Tibial artery (tissue), 4 donors: ENCODE measurements at places on chromosomes 5 and 9.

GRCh38 chr9:68781928-68782327, 76.9 kb downstream of the PIP5K1B start:
- no peak for DNase-seq

DNA sequence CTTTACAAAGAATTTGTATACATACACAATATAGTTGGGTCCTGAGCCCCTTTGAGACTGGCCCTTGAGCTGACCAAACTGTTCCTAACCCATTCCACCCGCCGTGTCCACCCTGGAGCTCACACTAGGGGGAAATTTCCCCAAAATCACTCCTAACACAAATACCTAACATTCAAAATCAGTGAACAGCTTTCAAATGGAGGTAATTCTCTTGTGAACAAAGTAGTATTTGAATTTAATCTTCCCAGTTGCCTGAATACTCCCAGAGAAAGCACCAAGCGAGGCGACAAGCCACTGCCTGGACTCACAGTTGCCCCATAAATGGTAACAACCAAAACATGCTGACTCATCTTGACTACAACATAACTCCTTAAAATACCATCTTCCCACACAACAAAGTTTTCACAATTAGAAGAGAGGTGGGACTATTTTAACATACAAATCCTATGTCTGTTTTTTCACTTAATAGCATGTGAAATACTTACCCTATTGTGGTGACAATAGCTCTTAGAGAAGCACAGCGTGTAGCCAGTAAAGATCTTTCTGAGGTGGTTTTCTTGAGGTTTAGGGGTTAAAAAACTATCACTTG, 31.7 kb upstream of the SCAMP1 start:
- no peak for DNase-seq

- no peak for DNase-seq
These were observed 462.1 kb downstream of the ICE1 start for GRCh38 chr5:5884593-5884992.

DNA sequence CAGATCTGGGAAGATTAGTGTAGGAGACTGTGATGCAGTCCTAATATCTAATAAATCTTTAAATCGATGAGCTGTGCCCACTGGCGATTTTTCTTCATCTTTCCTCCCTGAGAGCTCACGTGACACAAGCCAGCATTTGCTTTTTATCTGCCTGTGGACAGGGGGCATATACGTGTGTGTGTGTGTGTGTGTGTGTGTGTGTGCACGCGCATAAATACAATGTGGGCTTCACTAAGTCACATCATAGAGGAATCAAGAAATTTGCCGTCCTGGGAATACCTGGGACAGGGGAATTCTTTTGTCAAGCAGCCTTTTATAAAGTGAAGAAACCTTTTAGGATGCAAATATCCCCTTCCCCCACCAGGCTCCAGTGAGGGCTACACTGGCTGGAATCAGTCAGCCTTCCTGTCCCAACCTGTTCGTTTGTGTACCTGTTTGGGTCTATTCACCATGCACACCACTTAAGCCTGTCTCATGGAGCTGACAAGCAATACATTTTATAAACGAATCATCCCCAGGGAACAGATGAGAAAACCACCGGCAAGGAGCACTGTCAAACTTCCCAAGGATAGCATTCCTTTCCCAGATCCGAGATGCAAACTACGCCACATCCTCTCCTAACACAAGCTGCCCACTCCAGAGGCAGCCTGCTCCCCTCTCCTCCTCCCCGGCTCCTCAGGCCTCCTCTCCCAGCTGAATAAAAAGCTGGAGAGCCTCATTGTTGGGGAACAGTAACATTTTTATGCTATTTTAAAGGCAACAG, 2.7 kb downstream of the EPB41L4B start:
- DNase-seq, result no peak

DNA sequence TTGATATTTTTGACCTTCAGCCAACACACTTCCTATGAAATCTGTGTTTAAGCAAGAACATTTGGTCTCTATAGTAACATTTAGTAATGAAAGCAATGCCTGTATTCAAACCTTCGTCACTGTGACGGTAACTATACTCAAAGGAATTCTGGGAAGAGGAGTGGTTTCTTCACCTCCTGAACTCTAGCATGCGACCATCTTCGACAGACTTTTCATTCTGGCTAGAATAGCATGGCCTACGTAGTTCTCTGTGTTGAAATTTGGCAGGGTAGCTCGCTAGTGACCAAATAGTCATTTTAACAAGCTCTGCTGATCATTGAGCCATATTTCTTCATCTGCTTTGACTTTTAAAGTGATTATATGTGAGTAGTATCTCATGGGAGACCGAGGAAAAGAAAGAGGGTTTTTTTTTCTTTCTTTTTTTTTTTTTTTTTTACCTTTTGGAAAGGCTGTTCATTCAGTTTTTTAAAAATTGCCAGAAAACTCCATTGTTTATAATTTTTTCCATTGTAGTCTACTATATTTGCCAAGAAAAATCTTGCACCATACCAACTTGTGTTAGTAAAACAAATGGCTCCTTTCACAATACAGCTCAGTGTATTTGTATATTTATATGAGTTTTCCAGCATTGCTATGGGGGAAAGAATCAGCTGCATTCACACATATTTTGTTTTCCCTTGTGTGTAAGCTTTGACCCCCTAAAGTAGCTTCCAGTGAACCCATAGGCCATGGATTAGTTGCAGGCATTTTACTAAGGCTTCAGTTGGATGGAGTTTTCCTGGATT, 166.8 kb downstream of the NNT start:
- peak; percentile 77 for DNase-seq
